ENCODE measurements at places on chromosomes 1 and 21.

GRCh38 chr1:909861-910310 is 13.8 kb upstream of the SAMD11 start:
- DNase-seq = no peak

- DNase-seq = no peak
Observed at GRCh38 chr1:185267701-185268100, 49.3 kb downstream of the IVNS1ABP start.

DNA sequence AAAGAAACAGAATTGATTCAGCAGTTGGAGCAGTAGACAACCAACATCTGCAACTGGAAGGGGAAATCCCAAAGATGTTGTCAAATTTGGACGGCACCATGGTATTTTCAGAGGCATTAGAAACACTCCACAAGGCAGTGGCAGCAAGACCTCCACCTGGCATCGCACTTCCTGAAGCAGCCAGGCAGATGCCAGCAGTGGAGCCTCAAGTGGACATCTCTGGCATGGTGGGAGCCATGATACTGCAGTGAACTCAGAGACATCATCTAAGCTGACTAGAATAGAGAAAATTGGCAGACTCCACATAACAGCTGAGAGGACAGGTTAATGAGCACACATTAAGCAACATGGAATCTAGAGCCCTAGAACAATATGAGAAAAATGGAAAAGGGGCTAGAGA is 33.9 kb upstream of the RGS8 start:
- no peak for DNase-seq

GRCh38 chr1:110489973-110490542 is 28.9 kb downstream of the KCNA10 start:
- DNase-seq = no peak

- no peak for DNase-seq
Observed at GRCh38 chr1:207103892-207104373, at the start of gene C4BPA. Gene C4BPA, plus strand, starts transcription at chr1:207104233. Its CDS starts 8,793 bp downstream, at chr1:207113026.

GRCh38 chr1:31327381-31327780 is 30.5 kb downstream of the ZCCHC17 start:
- DNase-seq = no peak

- DNase-seq = no peak
Observed at GRCh38 chr21:17386498-17386897, 126.3 kb upstream of the CXADR start.

- DNase-seq = no peak
Observed at GRCh38 chr1:119159966-119160365, 19.5 kb upstream of the WARS2 start.

DNA sequence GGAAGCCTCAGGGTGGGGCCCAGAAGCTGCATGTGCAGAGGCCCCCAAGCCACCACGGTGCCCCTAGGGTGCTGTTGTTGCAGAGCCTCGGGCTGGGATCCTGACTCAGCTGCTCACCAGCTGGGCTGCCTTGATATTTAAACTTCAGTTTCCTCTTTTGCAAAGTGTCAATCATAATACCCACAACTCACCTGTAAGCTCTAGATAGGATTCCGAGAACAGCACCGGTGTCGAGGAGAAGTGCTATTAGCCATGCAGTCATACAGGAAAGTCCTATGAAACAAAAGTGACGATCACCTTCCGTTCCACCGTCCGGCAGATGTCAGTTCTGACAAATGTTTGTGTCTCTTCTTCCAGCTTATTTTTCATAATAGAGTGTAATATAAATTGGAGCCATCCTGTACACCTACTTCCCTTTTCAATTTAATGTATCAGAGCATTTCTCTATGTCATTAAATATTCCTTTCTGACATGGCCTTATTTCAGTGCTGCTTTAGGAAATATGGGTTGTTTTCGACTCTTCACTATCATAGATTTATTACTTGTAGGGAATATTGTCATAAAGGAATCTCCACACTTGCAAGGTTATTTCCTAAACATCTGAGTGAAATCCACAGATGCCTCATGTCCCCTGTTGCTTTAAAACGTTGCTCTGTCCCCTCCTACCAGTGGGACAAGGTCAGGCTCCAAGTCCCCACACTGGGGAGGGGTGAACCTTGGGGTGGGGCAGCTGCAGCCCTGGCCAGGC is 100.8 kb downstream of the SIK1 start:
- no peak for DNase-seq

GRCh38 chr1:214453109-214453722 is 98.2 kb downstream of the PTPN14 start:
- DNase-seq = peak; percentile 35

DNA sequence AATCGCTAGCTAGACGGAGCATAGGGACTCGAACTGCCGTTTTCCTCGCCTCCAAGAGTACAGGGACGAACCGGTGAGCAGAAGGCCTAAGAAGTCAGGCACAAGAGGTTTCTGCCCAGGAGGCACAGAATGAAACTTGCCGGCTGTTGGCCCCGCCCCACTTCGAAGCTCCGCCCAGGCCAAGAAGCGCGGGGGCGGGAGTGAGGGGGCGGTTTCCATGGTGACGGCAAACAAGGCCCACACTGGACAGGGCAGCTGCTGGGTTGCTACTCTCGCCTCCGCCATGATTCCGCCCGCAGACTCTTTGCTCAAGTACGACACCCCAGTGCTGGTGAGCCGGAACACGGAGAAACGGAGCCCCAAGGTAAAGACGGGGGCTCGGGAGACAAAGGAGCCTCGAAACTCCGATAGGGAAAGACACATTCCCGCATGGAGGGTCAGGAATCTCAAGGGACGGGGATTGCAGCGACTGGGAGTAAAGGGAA is at the start of gene DNALI1:
TSS of gene DNALI1 (plus strand) at position 229 of the 485 bp plus-strand sequence. CDS start at position 284, 55 bp downstream.
- peak; percentile 97 for DNase-seq

DNA sequence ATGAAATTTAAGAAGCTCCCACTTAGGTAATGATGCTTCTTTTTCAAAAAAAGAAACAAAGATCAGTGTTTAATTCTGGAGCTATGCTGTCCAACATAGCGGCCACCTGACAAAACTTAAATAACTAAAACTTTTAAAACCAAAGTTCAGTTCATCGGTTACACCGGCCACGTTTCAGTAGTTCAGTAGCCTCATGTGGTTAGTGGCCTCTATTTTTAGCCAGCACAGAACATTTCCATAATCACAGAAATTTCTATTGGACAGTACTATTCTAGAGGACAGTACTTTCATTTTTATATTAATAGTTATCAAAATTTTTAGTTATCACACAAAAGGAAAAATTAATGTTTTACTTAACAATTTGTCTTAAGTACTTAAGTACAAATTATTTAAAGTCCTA is 141.0 kb downstream of the USP25 start:
- DNase-seq = no peak

- no peak for DNase-seq
Observed at GRCh38 chr1:41364442-41365319, 3.4 kb downstream of the FOXO6 start.

DNA sequence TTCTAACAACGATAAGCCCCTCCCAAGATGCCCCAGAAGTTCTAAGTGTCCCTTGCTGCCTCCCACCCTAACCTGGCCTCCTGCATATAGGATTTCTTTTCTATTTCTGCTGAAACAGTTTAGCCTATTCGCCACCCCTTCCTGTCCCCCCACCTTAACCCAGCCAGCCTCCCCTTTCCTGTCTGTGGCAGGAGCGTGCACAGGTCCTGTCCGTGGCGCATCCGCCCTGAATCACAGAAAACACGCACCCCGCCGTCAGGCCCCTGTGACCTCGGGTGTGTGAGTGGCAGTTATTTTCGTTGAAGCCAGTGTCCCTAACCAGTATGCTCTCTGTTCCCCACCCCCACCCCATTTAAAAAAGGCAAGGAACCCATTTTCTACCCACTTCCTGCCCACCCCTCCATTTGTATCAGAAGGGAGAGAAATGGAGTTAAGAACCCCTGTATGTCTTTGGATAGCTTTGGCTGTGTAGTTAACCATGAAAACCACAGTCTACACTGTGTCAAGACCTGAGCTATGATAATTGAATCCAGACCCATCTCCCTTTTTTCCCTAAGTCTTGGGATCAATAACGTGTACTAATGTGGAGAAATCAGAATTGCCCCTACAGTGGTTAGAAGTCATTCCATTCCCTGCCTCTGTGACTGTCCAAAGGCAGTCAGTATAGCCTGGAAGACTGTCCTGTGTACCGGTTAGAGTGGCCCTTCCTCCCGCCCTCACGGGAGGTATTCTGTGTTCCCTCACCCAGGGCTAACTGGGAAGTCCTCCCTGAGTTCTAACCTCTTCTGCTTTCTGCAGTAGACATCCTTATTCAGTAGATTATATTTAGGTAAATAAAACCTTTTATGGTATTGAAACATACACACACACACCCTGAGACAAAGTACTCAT is 1.8 kb downstream of the PLEKHO1 start:
- no peak for DNase-seq

DNA sequence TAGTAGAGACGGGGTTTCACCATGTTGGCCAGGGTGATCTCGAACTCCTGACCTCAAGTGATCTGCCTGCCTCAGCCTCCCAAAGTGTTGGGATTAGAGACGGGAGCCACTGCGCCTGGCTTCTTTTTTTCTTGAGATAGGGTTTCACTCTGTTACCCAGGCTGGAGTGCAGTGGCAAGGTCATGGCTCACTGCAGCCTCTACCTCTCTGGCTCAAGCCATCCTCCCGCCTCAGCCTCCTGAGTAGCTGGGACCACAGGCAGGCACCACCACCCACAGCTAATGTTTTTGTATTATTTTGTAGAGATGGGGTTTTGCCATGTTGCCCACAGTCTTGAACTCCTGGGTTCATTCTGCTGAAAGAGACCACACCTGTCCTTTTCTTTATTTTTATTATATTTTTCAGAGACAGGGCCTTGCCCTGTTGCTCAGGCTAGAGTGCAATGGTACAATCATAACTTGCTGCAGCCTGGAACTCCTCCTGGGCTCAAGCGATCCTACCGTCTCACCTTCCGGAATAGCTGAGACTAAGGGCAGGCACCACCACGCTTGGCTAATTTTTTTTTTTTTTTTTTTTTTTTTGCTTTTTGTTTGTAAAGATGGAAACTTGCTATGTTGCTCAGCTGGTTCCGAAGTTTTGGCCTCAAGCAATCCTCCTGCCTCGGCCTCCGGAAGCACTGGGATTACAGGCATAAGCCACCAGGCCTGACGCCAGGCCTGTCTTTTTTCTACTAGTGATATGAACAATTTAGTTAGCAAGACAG is 3.1 kb downstream of the LMNA start:
- no peak for DNase-seq

- no peak for DNase-seq
Observed at GRCh38 chr1:10833630-10834557, 37.4 kb upstream of the CASZ1 start.

DNA sequence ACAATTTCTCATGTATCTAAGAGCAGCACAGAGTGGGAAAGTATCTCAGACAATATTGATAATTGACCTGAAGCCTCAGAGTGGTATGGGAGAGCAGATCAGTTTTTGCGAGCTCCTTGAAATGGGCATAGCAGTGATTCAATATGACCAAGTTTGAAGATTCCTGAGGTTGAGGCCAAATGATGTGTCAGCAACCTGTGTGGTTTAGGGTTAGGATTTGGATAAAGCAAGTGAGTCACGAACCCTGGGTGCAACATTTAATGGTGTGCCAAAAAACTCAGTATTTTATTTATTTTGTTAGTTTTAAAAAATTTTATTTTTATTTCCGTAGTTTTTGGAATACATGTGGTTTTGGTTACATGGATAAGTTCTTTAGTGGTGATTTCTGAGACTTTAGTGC is 92.5 kb upstream of the C21orf91 start:
- DNase-seq = peak; percentile 27

DNA sequence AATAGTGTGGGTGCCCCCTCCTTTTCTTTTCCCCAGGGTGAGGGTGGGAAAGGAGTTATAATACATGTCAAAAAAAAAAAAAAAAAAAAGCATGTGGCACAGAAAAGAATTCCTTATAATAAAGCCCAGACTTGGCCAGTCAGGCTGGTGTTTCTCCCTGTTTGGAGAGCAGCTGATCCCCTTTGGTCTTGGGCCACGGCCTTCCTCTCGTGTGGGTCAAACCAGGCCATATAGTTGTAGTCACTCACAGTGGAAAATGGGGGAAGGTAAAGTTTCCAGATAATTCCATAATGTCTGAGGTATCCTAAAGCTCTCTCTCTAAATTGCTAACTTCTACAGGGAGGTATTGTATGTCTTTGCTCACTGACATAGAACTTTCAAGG is 22.0 kb downstream of the CLIC6 start:
- DNase-seq = no peak

DNA sequence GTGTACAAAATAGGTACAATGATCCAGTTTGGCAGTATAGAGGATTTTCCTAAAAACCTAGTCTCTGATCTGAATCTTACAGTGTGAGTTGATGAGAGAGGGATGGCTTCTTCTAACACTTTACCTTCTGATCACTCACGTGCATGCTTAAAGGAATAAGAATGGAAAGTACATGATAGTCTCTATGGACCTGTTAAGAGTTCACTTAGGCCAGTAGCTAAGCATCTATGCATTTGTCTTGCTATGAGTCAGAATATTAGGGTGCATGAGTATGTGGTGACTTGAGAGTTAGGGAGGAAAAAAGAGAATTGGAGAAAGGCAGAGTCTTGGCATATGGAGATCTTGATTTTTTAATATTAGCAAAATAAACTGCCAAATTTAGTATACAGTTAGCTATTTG is 206.3 kb downstream of the COL11A1 start:
- DNase-seq = no peak

- DNase-seq = no peak
Observed at GRCh38 chr1:109632671-109633346, 13.2 kb downstream of the AMPD2 start.

DNA sequence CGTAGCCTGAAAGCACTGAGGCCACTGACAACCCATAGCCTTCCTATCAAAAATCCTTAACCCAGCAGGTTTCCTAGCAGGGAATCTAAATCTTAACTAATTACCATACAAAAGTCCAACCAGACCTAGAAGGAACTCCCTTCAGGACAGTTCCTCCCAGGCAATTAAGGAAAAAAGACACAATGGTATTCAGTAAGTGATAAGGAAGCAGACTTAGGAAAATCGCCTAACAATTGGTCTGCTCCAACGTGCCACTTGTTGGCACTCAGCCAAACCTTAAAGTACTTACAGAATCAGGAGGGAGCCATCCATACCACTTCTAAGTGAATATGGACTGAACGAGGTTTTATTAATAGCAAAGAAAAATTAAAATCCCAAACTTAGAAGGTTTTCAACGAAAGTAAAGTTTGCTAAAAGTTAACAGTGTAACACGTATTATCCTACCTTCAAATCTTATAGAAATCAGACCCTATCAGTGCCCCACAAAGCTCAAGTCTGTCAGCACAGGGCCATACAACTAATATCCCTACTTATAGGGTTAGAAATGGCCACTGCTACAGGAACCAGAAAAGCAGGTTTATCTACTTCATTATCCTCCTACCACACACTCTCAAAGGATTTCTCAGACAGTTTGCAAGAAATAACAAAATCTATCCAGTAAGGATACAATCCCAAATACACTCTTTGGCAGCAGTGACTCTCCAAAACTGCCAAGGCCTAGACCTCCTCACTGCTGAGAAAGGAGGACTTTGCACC is 29.0 kb downstream of the SPATA6 start:
- DNase-seq = peak; percentile 2

DNA sequence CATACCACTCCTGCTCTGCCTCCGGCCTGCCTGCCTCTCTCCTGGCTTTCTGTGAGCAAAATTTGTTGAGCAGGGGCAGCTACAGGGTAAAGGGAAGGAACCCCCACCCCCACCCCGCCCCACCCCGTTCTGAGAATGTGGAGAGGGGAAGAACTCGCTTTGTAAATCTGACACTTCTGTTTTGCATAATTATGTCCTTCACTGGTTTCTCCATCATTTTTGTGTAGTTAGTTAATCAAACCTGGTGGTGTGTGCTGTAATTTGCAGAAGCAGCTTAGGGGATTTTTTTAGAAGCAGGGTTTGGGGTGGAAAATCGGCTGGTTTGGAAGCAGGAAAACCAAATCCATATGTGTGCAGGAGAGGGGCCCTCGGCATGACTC is 58.1 kb upstream of the TMEM51 start:
- no peak for DNase-seq

- DNase-seq = no peak
Observed at GRCh38 chr1:236808564-236809130, 13.6 kb downstream of the MTR start.

- peak; percentile 69 for DNase-seq
Observed at GRCh38 chr1:151175041-151175741, 590 bp downstream of the TMOD4 start.
